ENCODE measurements at places on chromosomes 2 and 18.

DNA sequence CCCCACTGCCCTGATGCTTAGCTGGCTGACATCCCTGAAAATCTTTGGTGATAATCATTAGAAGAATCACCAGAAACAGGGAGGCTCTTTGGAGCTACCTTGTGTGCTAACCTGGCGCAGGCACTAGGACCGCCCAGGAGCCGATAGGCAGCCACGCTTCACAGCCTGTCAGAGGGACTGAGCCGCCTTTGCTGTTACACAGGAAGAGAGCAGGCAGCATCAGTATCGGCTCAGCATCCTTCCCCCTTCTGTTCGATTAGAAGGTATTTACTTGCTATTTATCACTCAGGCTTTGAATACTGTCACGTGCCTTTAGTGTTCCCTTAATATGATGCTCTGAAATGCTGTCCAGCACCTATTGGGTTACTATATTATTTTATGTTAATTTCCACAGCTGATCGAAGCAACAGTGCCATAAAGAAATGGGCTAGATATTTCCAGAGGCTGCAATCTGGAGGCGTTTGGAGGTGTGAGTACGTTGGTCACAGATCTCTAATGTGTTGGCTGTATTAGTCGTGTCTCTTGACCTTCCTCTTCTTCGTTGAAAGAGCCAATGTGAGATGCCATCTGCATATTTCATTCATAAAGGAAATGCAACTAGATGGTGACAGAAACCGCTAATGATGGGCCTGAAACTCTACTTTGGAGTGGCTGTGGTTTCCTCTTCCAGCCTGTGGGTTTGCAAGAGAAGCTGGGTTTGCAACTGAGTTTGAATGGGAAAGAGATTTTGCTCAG is 110.4 kb upstream of the RAB27B start:
- DNase-seq = peak; percentile 79

DNA sequence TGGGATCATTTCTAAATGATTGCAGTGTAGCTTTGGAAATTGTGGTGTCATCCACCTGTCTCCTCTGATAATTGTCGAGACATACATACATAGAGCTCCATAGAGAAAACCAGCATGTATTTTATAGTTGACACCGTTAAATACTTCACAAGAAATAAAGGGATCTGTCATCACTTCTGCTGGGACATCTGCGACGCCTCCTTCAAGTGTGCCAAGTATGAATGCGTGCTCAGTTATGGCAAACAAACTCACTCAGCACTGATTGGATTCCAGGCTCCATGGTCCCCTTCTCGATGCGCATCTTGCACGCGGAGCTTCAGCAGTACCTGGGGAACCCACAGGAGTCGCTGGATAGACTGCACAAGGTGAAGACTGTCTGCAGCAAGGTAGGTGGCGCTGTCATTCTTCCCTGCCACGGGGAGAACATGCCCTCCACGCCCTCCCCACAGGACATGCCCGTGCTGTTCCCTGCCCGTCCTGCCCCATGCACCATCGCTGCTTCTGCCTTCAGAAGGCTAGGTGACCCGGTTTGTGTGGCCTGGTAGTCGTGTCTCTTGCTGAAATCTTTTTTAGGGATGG is 64.1 kb downstream of the TRAPPC12 start:
- DNase-seq = no peak

- DNase-seq = no peak
Observed at GRCh38 chr2:41950666-41950960, 97.2 kb upstream of the PKDCC start.

DNA sequence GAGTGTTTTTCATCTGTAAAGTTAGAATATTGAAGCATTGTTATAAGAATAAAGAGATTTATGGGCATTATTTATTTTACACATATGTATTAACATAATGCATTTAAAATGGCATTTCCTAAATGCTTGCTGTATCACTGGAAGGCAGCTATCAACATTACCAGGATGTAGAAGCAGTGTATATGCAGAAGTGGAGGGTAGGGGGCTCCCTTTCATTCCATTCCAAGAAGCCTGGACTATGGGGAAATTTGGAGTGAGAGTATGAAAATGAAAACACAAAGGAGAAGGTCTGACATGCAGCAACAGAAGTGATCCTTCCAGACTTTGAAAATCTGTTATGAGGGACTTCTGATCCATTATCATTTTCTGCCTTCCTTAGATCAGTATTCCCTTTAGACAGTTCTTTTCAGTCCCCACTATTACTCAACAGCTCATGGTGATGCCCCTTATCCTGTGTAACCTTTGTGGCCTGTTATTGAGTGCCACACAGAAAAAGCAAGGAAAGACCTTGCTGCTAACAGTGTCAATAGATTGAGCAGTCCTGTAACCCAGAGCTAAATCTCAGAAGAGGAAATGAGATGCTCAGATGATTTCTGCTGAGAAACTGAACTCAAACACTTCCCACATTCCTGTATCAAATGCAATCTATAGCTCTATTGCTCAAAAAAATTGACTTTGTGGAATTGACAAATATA is 216.6 kb downstream of the HNMT start:
- DNase-seq = no peak

GRCh38 chr2:42752314-42752713 is 11.6 kb downstream of the OXER1 start:
- peak; percentile 67 for DNase-seq
